ENCODE measurements at places on chromosomes 2 and 18.

- no peak for DNase-seq
Observed at GRCh38 chr2:25305775-25306174, 36.0 kb downstream of the DNMT3A start.

DNA sequence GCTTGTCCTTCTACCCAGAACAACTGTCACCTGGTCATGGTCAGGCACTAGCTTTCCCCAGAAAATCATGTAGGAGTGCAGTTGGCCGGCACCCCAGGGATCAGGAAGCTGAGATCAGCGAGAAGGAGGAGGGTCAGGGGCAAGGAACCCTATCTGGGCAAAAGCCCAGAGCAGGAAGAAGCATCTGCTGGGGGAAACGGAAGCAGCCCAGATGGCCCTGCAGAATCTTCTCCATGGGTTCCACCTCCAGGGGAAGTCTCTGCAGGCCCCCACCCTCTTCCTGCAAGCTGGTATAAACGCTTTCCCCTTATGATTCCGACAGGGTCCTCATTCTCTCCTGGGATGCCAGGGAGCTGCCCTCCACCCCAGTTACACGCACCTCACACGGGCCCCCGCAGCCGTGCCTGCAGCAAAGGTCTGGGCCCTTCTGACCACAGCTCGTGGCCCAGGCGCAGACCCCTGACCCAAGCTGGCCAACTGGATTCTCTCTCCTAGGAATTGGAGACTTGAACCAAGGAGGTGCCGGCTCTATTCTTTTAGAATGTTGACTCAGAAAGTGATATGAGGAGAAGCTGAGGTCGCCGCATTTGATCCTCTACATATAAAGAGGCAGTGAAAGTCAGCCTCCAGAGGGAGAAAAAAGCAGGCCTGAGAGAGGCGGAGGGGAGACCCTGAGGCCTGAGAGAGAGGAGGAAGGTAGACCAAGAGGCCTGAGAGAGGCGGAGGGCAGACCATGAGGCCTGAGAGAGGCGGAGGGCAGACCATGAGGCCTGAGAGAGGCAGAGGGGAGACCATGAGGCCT lies 71.0 kb downstream of the STPG4 start:
- DNase-seq, result peak; percentile 32

- no peak for DNase-seq
Observed at GRCh38 chr2:74083750-74084149, 64.0 kb downstream of the BOLA3 start.

GRCh38 chr2:134217351-134217750 lies 36.5 kb upstream of the MGAT5 start:
- no peak for DNase-seq

GRCh38 chr2:106649306-106649705 lies 162.1 kb downstream of the CD8B2 start:
- no peak for DNase-seq

DNA sequence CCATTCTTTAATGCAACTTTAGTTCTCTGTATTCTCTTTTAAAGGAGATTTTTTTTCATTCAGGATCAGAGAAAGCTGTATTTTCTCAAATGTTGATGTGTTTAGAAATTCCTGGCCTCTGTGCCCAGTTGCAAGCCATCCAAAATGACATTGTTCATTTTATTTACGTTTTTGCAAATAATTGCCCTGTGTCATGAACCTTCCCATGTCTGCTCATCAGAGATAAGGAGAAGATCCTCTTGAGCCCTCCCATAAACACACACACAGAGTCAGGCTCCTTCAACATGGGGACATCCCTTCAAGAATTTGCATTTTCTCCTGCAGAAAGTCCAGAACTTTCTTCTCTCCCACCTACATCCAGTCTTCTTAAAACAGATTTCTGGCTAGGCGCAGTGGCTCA lies 258.8 kb downstream of the GBX2 start:
- DNase-seq, result no peak

DNA sequence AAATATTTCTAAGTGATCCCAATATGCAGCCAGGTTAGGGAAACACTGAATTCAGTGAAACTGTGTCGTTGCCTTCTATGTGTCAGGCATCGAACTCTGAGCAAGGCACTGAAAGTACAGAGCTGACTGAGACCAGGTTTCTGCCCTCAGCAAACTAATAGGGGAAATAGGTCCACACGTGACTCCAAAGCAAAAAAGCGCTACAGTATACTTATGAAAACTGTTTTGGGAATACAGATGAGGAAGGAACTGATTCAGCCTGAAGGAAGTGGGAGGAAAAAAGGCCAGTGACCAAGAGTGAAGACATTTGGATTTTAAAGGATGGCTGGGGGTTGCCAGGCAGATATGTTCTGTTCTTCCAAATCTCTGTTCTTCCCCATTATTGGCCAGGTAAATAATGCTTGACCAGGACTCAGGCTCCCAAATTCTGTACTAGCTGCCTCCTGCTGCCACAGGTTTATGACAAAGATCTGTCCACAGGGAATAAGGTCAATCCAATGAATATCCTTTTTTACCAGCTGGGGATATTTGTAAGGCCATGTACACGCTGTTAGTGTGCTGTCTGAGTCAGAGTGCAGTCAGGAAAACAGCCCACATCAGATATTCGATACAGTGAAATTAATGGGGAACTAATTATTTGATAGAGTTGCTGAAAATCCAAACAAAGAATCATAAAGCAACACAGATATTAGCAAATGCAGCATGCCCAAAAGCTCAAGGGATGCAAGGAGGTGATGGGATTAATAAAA lies 24.5 kb upstream of the INPP4A start:
- DNase-seq, result peak; percentile 27

DNA sequence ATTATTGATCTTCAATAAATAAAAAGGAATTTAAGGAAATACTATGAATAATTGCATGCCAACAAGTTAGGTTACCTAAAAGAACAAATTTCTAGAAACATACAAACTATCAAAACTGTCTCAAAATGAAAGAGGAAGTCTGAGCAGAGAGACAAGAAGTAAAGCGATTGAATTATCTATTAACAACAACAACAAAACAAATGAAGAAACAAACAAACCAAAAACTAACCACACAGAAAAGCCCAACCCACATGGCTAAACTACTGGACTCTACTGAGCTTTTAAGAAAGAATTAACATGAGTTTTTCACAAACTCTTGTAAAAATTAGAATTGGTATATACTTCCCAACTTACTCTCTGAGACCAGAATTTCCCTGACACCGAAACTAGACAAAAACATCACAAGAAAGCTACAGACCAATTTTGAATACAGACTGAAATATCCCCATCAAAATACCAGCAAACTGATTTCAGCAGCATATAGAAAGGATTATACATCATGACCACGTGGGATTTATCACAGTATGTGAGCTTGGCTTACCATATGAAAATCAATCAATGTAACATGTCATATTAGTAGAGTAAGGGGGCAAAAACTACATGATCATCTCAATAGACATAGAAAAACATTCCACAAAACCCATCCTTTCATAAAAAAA lies 16.6 kb upstream of the GALNT1 start:
- DNase-seq, result peak; percentile 26

DNA sequence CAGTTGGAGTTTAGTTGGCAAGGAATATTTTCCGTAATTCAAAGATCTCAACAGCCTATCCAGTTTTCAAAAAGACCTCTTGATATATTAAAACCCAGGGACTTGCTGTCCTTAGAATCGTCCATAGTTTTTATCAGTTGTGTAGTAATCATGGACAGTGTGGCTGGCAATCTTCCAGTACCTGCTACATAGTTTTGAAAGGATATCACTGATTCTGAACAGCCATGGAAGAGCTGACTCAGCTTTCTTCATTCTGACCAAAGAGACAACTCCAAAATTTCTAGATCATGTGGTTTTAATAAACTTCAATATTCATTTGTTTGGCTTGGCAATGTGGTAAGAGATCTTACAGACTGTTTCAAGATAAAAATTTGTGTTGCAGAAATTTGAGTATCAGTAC lies 616.7 kb downstream of the TDRD15 start:
- no peak for DNase-seq

DNA sequence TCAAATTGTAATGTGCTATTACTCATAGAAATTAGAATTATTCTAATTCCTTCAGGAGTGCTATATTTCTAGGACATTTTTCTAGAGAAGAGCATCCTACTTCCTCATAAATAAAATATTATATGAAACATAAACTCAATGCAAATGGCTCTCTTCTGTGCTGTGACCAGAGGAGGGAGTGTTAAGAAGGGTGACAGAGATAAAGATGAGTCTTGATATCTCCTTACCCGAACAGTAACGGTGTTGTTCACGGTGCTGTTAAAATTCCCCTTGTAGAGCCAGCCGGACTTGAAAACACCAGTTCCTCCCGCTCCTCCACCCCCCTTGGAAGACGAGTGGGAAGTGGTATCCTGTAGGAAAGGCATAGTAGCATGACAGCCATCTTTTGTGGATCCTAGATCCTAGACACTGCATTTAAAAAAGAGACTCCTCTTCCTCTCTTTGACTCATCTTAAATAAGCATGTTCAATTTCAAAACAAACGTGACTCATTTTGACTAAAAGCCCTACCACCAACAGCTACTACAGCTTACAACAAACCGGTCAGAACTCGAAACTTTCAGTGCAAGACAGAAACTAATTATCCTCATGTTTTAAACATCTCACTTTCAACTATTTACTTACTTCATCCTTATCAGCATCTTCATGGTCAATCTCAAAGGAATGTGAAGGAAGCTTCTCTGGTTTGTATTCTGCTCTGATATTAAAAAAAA lies 156.3 kb downstream of the DOCK10 start:
- peak; percentile 62 for DNase-seq

- peak; percentile 85 for DNase-seq
Observed at GRCh38 chr2:136019306-136019705, 33.9 kb upstream of the DARS1 start.

DNA sequence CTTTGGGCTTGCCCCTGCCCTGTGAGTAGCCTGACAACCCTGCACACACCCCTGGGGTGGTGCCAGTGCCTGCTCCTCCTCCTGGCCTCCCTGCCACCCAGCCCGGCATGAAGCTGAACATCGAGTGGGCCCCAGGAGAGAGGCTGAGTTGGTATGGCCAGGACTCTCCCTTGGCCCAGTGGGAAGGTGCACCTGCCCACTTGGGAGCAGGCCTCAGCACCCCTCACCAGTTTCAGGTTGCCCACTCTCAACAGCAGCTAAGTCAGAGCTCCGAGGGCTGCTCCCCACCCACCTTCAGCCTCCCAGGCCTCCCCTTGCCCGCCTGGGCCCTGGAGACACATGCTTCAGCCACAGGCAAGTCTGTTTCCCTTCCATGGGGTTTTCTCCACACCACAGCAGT lies 203.1 kb downstream of the KLHL29 start:
- no peak for DNase-seq

GRCh38 chr18:51278045-51278649 lies 80.7 kb upstream of the MEX3C start:
- no peak for DNase-seq

DNA sequence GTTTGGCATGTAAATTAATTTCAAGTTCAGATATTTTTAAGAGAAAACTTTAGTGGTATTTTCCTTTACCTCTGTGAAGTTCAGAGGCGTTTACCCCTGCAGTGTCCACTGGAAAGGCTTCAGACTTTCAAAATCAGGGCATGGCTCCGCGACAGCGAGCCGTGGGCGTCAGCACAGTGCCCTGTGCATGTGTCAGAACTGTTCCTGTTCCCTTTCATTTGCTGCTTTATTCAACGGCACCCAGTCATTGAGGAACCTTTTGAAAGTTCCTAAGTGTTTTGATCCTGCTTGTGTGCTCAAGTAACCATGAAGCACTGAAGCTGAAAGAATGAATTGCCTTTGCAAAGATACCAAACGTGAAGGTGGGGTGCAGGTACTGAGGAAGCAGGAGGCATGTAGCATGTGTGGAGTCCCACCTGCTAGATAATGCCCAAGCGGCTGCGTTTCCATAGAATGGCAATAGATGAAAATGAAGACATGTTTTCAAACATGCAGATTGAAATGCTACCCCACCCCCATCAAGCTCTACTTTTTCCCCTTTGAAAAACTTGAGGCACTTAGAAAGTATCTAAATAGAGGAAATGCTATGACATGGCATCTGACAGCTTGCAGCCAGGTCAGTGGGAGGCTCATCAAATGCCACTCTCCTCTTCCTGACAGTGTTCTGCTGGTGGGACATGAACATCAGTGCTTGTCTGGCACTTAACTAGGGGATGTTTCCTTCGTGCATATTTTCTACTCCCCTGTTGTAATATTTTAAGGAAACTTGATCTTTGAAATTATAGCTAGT lies 148.6 kb downstream of the ZNF236 start:
- DNase-seq, result peak; percentile 77

DNA sequence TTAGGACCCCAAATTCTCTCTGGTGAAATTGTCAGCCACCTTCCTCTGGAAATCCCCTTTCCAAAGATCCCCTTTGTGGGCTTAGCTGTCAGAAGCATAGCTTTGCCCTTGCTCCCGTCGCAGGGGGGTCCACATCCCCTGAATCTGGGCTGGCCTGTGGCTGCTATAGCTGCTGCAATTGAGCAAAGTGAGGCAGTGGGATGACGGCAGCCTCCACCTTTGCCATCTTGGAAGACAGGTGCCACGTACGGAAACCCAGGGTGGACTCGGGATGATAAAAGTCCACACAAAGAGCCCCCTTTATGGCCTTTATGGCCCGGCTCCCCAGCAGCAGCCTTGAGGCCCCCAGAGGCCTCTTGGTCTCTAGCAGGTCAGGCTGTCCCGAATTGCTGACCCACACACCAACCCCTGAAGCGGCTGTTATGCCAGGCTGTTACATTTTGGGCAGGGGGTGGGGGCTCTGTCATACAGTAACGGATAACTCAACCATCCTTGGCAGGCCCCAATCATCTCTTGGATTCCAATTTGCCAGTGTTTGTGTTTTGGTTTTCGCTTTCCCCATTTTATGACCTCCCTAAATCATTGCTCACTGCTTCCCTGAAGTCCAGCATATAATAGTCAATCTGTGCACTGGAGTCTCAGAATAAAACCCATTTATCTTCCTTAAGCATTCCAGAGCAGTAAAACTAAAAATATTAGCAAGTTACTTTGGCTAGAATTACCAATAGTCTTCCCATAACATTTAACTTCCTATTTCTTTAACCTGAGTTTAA lies 33.2 kb upstream of the ID2 start:
- no peak for DNase-seq

DNA sequence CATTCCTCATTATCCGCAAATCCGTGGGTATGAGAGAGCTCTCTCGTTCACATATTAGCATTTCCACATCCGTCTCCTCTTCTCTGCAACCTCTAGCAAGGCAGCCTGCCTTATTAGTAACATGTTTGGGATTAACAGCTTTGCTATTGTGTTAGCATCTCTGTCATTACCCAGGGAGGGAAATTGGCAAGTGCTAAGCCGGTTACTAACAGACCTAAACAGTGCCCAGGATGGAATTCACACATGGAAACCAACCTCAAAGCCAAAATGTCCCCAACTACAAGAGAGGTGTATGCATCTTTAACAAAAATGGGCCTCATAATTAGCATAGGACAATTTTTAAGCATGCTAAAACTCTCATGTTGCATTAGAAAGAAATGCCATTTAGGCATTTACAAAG lies 309.0 kb upstream of the MEIS1 start:
- no peak for DNase-seq

DNA sequence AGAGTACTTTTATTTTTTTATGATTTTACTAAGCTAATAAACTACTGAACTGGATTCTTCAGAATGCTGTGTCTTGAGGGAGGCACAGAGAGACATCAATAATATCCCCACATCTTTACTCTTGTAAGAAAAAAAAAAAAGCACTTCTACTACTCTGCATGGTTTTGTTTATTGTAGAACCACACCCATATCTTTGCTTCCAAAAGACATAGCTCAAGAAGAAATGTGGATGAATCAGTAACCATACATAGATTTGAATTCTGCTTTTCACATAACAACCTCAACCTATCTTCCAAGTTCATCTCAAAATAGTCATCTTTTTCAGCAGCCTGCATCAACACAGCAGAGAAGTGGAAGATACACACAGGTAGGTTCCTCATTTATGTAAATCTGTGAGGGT lies 12.2 kb upstream of the COL5A2 start:
- DNase-seq, result no peak
